ENCODE measurements at places on chromosomes 1 and 21. TPM values are rescaled to one million over a fixed set of nuclear protein-coding genes. Genes with fewer than 3 reads are reported as not detected.

Gene TMCC2
- total RNA-seq, result 1.8 TPM

Gene PLA2G2D
- not detected for total RNA-seq

Gene ZNF695
- total RNA-seq, result 2.3 TPM

Gene LRRC8B
- 0.94 TPM for total RNA-seq

Gene CLSTN1
- 119 TPM for total RNA-seq

Gene CD247
- not detected for total RNA-seq

Gene PLEKHO1
- total RNA-seq, result 5.8 TPM

Gene GJB5
- total RNA-seq, result 120 TPM

Gene HSD17B7
- 32.2 TPM for total RNA-seq

Gene AJAP1
- total RNA-seq, result 10.9 TPM

Gene RNU1-2
- under 0.01 TPM for total RNA-seq

Gene RAB25
- total RNA-seq, result 66.7 TPM

Gene IL22RA1
- total RNA-seq, result 2.4 TPM

Gene MCOLN2
- 2.0 TPM for total RNA-seq

Gene BCAR3
- 98.0 TPM for total RNA-seq

Gene DCST1
- total RNA-seq, result not detected

Gene C1orf226
- total RNA-seq, result 0.08 TPM

Gene FAM78B
- total RNA-seq, result not detected

Gene ATP6V1G3
- not detected for total RNA-seq

Gene CCDC181
- not detected for total RNA-seq

Gene MCOLN3
- 1.7 TPM for total RNA-seq

Gene BATF3
- 0.80 TPM for total RNA-seq

Gene NPHS2
- not detected for total RNA-seq

Gene GUCA2A
- total RNA-seq, result not detected

Gene EVA1C
- 8.4 TPM for total RNA-seq

Gene SELL
- not detected for total RNA-seq

Gene CBS
- total RNA-seq, result 16.2 TPM

Gene SDF4
- total RNA-seq, result 146 TPM

Gene RGSL1
- not detected for total RNA-seq

Gene CHI3L2
- total RNA-seq, result not detected

Gene DARS2
- total RNA-seq, result 23.5 TPM

Gene SH2D1B
- not detected for total RNA-seq

Gene ALX3
- not detected for total RNA-seq

Gene FCGR3A
- total RNA-seq, result not detected

Gene FMO2
- total RNA-seq, result not detected

Gene MX2
- not detected for total RNA-seq

Gene FCRL1
- total RNA-seq, result not detected

Gene GPR89B
- 12.0 TPM for total RNA-seq

Gene CLDN19
- not detected for total RNA-seq

Gene MRPS14
- 16.9 TPM for total RNA-seq

Gene FLG2
- total RNA-seq, result not detected

Gene FCAMR
- not detected for total RNA-seq

Gene CD48
- not detected for total RNA-seq

Gene KIRREL1
- total RNA-seq, result 128 TPM

Gene FMN2
- not detected for total RNA-seq

Gene GJA9
- 0.08 TPM for total RNA-seq

Gene LAD1
- 140 TPM for total RNA-seq

Gene GRIK1
- not detected for total RNA-seq

Gene PEAR1
- 6.7 TPM for total RNA-seq

Gene PGLYRP4
- total RNA-seq, result 0.55 TPM

Gene TSPAN1
- total RNA-seq, result 31.9 TPM

Gene JUN
- total RNA-seq, result 108 TPM

Gene DEPDC1
- 21.8 TPM for total RNA-seq

Gene S100A2
- total RNA-seq, result 7,785 TPM

Gene KRTAP12-2
- not detected for total RNA-seq

Gene TNNI3K
- not detected for total RNA-seq
